LNCaP clone FGC (cell line): ENCODE measurements at places on chromosomes 1 and 21.

DNA sequence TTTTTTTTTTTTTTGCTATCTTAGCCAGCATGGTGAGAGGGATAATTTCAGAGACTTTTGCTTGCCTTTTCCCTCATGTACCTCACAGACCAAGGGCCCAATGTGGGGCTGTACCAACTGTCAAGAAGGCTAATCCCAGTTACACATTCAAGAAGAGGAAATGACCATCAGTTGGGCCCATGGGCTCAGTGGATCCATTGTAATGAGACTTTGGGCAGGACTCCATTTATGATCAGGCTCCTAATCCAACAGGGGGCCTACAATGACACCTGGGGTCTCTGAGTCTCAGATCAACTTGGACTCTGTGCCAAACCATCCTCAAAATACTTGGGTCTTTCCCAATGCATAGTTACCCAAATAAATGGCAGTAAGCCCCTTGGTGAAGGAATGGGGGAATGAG is 450.4 kb upstream of the VAMP3 start:
- no peak for DNase-seq

DNA sequence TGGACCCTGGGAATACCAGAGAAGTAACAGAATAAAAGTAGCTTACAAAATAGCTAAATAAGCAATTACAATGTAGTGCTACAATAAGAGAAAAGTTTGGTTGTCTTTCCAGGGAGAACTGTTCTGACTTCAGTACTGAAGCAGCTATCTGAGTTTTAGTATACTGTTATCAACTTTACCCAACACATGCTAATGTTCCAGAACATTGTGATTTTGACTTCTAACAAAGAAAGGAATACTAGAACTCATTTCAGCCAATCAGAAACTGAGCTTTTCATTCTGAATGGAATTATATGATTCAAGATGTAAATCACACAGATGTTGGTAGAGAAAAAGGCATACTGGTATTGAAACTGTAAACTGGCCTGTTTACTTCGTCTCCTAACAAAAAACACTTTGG is at the start of gene C1orf105:
C1orf105 (plus strand) TSS at position 301 of the 400 bp plus-strand sequence. CDS start 201 bp downstream, outside the sequence.
- no peak for DNase-seq

GRCh38 chr1:201560328-201561194 is 21.6 kb downstream of the NAV1 start:
- no peak for DNase-seq

GRCh38 chr1:155014709-155015508 is 12.3 kb downstream of the ZBTB7B start:
- no peak for DNase-seq

- DNase-seq, result no peak
Measured at GRCh38 chr21:41367945-41368734, 6.3 kb downstream of the MX2 start.

DNA sequence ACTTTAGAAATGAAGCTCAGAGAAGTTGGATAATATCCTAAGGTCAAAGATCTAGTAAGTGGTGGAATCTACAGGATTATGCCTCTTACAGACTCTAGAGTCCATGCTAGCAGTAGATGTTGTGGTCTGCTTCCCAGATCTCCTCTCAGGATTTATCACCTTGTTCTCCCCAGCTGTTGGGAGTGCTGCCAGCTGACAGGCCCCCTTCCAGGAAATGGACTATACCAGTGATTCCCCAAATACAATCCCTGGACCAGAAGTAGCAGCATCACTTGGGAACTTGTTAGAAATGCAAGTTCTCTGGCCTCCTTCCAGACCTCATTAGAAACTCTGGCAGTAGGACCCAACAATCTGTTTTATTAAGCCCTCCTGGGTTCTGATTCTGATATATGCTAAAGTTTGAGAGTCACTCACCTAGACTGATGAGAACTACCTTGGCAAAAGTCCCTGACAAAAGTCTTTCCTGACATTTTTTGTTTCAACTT is 24.5 kb upstream of the NTNG1 start:
- DNase-seq, result no peak
